ENCODE measurements at places on chromosomes 2 and 18.
A peak's percentile ranks its signal among the peaks of the same experiment; 100 is the strongest.

GRCh38 chr2:46955764-46956163 is 40.2 kb upstream of the MCFD2 start:
- no peak for DNase-seq

- no peak for DNase-seq
Measured at GRCh38 chr2:232225895-232226294, 152.7 kb upstream of the ALPP start.

GRCh38 chr2:151177756-151178155 is 83.9 kb downstream of the RBM43 start:
- DNase-seq: no peak

- no peak for DNase-seq
Measured at GRCh38 chr2:239380831-239381708, 19.8 kb downstream of the HDAC4 start.

DNA sequence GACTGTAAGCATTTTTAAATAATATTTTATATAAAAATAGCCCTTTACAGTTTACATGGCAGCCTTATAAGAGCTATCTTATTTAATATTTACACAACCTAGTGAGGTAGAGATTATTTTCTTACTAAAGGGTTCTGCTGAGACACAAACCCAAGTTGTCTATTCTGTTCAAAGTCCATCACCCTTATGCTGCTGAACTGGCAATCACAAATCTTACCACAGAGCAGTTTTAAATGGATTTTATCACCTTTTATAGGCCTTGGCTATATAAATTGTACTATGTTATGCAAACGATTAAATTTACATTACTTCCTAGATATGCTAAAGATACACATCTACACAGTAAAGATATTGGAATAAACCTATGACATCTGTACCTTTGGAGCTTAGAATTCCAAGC is 40.7 kb downstream of the RBM45 start:
- DNase-seq: no peak

GRCh38 chr2:157820193-157820592 is 55.9 kb downstream of the ACVR1 start:
- DNase-seq: no peak

- no peak for DNase-seq
Measured at GRCh38 chr2:150417278-150417677, 70.2 kb downstream of the RND3 start.

DNA sequence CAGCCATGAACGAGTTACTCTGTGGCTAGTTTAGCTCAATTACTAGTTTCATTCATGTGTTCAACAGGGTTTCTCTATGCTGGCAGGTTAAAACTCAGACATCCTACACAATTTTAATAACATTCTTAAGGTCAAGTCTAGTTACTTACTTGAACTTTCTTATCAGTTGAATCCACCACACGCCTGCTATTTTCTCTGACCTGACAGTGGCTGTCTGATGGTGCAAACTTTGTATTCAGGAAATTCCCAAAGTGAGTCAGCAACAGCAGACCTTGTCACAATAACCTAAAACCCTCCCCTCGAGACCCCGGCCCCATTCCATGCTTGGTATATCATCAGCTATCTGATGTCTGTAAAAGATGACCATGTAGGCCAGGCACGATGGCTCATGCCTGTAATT is 20.8 kb upstream of the CIDEA start:
- DNase-seq: peak; percentile 79

DNA sequence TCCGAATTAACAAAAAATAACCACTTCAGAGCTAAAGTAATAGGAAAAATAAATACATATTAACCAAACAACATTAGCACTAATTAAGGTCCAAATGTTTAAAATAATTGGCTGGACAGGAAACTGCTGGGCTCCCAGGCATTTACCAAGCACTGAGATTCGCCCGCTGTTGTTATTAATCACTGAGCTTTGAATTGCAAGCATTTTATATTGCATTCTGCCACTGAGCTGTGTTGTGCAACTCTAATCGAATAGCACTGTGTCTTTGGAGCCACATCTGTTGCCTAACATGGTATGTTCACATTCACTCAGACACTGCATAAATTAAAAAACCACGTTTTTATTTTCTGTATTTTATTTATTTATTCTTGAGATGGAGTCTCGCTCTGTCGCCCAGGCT is 88.9 kb downstream of the SOWAHC start:
- no peak for DNase-seq

DNA sequence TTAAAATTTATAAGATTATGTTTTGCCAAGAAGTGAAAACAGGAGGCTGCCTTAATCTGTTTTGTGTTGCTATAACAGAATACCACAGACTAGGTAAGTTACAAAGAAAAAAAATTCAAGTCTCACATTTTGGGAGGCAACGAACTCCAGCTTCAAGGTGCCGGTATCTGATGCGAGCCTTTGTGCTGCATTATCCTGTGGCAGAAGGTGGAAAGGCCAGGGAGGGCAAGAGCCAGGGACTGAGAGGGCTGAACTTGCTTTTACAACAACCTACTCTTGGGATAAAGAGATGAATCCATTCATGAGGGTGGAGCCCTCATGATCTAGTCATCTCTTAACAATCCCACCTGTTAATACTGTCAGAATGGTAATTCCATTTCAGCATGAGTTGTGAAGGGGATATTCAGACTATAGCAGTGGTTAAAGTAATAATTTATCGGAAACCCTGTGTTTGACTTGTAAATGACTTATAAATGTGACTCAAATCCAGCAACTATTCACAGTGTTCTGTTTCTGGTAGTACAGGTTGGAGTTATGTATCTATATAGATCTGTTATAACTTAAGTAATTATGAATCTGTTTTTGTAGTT is 3.7 kb downstream of the MTX2 start:
- DNase-seq: no peak

- no peak for DNase-seq
Measured at GRCh38 chr2:180050246-180050645, 43.1 kb upstream of the CWC22 start.

DNA sequence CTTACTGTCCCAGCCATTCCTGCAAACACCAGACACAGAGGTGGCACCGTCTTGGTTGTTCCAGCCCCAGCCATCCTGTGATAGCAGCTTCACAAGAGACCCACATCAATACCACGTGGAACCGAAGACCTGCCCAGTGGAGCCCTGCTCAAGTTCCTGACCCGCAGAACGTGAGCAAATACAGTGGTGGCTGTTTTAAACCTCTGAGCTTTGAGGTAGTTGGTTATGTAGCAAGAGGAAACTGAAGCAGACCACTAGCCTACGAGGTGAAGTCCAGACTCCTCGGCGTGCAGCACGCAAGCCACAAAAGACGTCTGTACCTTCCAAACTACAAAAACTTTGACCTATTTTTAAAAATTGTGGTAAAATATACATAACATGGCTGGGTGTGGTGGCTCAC is 96.1 kb upstream of the ODC1 start:
- DNase-seq: no peak

Measured in NCI-H226 (cell line).